Ovary (tissue), 10 donors: ENCODE measurements at places on chromosomes 6 and 20. TPM values are rescaled to one million over a fixed set of nuclear protein-coding genes. Genes with fewer than 3 reads are reported as not detected.

Gene HTR1E
- total RNA-seq = 2.9 TPM

Gene HLA-G
- 0.23 TPM for total RNA-seq

GRCh38 chr6:150070236-150070818, 1.4 kb upstream of the ULBP3 start:
- peaks cover 4% of the 10 kb centered on the region for H3K4me1 ChIP-seq
- no peak overlapping the region for H3K4me3 ChIP-seq
- no peaks in the 10 kb centered on the region for H3K36me3 ChIP-seq
- no peaks in the 10 kb centered on the region for H3K27me3 ChIP-seq
- DNase-seq = no peak

- no peak for DNase-seq
- H3K36me3 ChIP-seq = no peaks in the 10 kb centered on the region
- no peak overlapping the region for H3K27ac ChIP-seq
- H3K4me3 ChIP-seq = no peak overlapping the region
These were observed 236.1 kb downstream of the BMP2 start for GRCh38 chr20:7003598-7003997.

DNA sequence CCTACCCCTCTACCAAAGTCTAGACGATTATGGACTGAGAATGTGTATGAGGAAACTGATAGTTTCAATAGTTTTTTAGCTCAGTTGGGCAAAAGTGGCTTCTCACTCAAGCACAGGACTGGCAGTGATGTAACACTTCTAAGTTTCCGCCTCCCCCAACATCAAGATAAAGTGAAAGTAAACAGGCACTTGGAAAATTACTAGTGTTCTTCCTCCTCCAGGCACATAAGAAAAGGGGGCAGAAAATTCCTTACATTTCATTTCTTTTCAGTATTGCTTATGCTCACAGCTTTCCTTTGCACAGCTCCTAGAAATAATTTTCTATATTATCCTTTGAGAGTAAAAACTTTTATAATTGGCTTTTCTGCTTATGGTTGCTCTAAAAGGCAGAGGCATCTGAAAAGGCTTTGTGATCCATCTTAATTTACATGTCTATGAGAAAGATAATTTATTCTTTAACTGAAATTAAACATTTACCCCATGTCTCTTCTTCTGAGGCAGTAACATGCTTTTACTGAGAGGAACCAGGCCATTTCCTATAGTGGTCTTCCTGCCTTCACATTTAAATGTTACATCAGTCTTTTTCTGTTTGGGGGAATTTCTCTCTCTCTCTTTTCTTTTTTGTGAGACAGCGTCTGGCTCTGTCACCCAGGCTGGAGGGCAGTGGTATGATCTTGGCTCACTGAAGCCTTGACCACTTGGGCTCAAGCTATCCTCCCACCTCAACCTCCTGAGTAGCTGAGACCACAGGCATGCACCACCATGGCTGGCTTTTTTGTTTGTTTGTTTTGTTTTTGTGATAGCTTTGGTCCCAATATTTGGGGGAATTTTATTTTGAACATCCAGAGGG, 65.0 kb upstream of the EEF1A1 start:
- H3K4me1 ChIP-seq = peaks cover 2% of the 10 kb centered on the region
- no peak for DNase-seq
- H3K4me3 ChIP-seq = peak overlapping the region; percentile 0

DNA sequence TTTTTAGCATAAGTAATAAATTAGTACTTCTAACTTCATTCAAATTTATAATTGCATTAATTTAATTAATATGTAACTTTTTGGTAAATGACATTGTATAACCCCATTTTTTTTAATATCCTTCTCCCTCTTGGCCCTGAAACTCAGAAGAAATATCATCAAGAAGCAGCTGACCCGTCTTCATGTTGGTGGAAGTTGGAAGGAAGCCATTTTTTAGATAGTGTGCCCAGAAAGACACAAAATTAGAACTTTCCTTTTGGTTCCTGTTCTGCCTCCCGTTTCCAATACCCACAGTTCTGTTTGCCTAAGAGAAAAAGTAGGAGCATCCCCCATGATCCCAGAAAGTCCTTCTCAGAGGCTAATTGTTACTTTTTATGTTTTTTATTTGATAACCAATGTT, 65.5 kb downstream of the PLCB4 start:
- H3K4me3 ChIP-seq = no peak overlapping the region
- no peaks in the 10 kb centered on the region for H3K4me1 ChIP-seq
- H3K27ac ChIP-seq = no peak overlapping the region
- DNase-seq = no peak

DNA sequence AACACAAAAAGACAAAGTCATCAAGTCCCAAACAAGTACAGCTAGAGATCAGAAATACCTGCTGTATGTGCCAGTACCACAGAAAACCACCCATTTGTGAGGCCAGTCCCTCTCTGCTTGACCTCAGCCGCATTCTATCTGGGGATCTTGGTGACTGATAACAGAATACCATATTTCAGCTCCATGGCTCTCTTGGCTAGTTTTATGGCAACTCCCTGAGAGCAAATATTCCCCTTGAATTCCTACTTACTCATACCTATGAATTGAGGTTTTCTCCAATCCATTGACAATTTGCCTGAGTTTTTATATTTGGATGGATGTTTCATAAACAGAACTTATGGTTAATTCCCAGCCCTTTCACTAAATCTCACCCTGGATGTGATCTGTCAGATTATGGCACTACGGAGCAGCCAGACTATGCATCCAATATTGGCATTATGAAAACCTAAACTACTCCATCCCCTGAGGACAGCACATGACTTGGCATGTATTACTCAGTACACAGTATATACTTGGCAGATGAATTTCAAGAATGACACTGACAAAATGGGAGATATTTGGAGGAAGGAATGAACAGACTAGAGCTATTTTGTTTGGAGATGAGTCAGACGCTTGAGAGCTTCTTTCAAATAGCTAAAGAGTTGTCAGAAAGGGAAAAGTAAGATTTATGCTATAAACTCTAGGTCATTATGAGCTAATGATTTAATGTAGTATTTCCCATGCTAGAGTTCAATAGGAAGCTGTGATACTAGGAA, 95.7 kb downstream of the PRDM1 start:
- no peaks in the 10 kb centered on the region for H3K36me3 ChIP-seq
- H3K27ac ChIP-seq = no peak overlapping the region
- H3K4me3 ChIP-seq = no peak overlapping the region
- H3K27me3 ChIP-seq = no peaks in the 10 kb centered on the region

DNA sequence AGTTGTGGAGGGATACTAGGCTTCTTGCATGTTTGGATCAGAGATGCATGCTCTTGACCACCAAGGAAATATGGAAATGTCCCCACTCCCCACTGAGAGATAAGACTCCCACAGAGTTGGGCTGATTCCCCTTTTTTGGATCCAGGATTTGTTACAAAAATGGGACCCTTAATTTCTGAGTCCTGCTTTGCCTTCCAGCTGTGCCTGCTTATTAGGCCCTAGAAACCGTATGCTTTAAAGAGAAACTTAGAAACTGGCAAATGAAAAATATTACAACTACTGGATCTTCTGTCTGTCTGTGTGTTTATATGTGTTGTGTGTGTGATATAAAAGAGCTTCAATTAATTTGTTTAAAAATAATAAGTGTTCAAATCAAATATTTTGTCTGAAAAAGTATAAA, 817.6 kb upstream of the CITED2 start:
- DNase-seq = no peak

- no peak for DNase-seq
- no peaks in the 10 kb centered on the region for H3K4me1 ChIP-seq
- no peaks in the 10 kb centered on the region for H3K27me3 ChIP-seq
- H3K4me3 ChIP-seq = no peak overlapping the region
These were observed 32.1 kb downstream of the BEND3 start for GRCh38 chr6:107083047-107083768.

DNA sequence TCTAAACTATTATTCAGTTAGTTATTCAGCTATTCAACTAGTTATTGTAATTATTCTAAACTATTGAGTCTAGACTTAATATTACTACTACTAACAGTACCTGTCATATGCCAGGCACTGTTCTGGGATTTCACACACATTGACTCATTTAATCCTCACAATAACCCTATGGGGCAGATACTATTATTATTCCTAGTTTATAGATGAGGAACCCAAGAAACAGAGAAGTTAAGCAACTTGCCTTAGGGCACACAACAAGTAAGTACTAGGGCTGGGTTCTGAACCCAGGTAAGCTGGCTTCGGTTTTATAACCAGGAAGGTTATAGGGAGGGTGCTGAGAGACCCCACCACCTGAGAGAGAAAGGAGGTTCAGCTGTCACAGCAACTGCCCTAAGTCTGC, 7.8 kb downstream of the TEAD3 start:
- H3K27ac ChIP-seq = peak overlapping the region; percentile 74
- no peak for DNase-seq
- H3K36me3 ChIP-seq = no peaks in the 10 kb centered on the region
- no peaks in the 10 kb centered on the region for H3K27me3 ChIP-seq

DNA sequence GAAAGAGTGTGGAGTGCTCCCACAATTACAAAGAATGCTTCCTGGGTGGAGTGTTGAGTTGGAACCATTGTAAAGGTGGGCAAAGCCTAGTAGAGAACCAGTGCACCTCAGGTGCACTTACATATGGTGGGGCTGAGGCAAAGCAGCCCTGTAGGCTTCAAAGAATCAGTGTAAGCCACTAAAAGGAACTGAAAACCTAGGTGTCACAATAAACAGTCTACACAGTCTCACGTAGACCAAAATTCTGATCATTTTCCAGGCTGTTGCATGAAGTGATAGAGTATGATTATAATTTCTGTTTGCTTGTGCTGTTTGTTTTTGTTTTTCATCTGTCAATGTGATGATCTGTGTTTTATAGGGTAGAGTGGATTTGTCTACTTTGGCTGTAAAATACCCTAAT, 2.8 kb downstream of the ABT1 start:
- no peaks in the 10 kb centered on the region for H3K36me3 ChIP-seq
- DNase-seq = no peak
- H3K4me1 ChIP-seq = peaks cover 4% of the 10 kb centered on the region
- no peak overlapping the region for H3K4me3 ChIP-seq
- no peak overlapping the region for H3K27ac ChIP-seq
- no peaks in the 10 kb centered on the region for H3K27me3 ChIP-seq

- no peaks in the 10 kb centered on the region for H3K27me3 ChIP-seq
- no peaks in the 10 kb centered on the region for H3K4me1 ChIP-seq
- H3K27ac ChIP-seq = no peak overlapping the region
- H3K36me3 ChIP-seq = no peaks in the 10 kb centered on the region
These were observed 102.3 kb upstream of the MAP3K7 start for GRCh38 chr6:90689172-90689571.

GRCh38 chr20:32356622-32357374, 1.3 kb upstream of the ASXL1 start:
- no peaks in the 10 kb centered on the region for H3K27me3 ChIP-seq
- peaks cover 7% of the 10 kb centered on the region for H3K4me1 ChIP-seq
- H3K4me3 ChIP-seq = peak overlapping the region; percentile 87
- DNase-seq = no peak
- H3K36me3 ChIP-seq = no peaks in the 10 kb centered on the region
- no peak overlapping the region for H3K27ac ChIP-seq

GRCh38 chr6:20589266-20589665, 55.0 kb downstream of the CDKAL1 start:
- H3K4me3 ChIP-seq = no peak overlapping the region
- no peak for DNase-seq
- no peaks in the 10 kb centered on the region for H3K4me1 ChIP-seq
- no peak overlapping the region for H3K27ac ChIP-seq

- no peaks in the 10 kb centered on the region for H3K4me1 ChIP-seq
- H3K36me3 ChIP-seq = no peaks in the 10 kb centered on the region
- no peak for DNase-seq
- no peaks in the 10 kb centered on the region for H3K27me3 ChIP-seq
These were observed 263.4 kb downstream of the BMP7 start for GRCh38 chr20:57003012-57003411.

DNA sequence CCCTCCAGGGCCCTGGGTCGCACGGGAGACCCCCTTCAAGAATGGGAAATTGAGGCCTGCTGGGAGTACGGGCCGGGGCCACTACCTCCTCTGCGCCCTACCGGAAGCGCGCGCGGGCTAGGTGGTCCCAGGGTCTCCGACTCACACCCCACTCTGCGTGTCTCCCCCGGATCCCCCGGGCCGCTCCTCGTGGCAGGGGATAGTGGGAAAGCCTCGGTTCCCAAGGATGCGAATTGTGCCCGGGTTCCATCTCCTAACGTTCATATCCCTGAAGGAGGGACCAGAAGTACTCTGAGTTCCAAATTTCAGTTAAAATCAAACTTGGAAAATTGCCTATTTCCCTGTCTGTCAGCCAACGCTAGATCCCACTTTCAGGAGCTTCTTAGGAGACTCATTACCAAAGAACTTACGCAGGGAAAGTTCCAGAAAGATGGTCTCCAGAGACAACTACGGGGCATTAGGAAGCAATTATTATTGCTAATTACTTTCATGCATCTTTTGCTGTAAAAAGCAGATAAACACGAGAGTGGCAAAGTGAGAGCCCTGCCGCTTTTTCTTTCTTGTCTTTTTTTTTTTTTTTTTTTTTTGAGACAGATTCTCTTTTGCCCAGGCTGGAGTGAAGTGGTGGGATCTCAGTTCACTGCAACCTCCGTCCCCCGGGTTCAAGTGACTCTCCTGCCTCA, 858 bp downstream of the FAM83D start:
- DNase-seq = no peak
- no peaks in the 10 kb centered on the region for H3K36me3 ChIP-seq
- H3K27me3 ChIP-seq = no peaks in the 10 kb centered on the region
- peaks cover 8% of the 10 kb centered on the region for H3K4me1 ChIP-seq
- H3K4me3 ChIP-seq = peak overlapping the region; percentile 48
- no peak overlapping the region for H3K27ac ChIP-seq
